ENCODE measurements at places on chromosomes 7 and 10.

DNA sequence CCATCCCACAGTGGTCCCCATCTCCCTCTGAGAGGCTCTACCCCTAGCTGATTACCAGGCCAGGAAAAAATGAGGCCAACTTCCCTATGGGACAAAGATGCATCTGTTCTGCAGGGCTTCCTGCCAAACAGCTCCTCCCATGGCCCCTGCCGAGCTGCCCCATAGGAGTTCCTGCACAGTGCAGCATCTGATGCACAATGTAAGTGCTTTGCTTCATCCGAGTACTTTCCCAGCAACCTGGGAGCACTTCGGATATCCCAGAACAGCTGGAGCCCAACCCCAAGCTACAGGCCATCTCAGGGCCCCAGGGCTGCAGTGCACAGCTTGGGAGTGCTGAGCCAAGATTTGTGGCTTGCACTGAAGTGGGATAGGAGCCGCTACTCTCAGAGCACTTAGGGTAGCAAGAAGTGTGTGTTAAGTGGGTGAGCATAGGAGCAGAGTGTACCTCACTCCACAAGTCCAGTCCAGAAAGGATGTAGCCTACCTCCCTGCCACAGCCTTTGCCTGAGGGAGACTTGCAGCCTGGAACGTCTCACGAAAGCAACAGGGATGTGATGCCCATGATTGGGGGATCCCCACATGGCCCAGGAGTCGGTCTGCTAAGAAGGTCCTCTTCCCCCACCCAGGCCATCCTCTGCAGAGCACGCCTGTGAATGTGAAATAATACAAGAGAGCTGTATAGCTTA, 209.6 kb upstream of the VWC2 start:
- DNase-seq = no peak

DNA sequence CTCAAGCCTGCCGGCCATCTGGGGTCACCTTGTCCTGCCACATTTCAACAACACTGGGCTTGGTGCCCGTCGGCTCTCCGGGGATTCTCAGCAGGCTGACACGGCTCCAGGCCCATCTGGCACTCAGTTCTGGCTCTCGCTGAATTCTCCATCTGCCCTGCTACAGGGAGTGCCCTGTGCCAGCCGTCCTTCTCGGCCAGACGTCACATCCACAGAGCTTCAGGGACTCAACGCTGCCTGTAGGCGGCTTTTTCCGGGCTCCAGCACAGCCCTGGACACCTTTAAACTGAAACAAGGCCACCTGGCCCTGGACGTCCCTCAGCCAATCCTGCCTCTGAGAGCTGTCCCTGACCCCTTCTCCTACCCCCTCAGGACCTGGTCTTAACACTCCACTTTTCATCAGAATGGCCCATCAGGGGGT, 43.0 kb downstream of the TMEM130 start:
- DNase-seq = no peak

- DNase-seq = no peak
Measured at GRCh38 chr7:119037941-119038340, 813.4 kb downstream of the ANKRD7 start.

DNA sequence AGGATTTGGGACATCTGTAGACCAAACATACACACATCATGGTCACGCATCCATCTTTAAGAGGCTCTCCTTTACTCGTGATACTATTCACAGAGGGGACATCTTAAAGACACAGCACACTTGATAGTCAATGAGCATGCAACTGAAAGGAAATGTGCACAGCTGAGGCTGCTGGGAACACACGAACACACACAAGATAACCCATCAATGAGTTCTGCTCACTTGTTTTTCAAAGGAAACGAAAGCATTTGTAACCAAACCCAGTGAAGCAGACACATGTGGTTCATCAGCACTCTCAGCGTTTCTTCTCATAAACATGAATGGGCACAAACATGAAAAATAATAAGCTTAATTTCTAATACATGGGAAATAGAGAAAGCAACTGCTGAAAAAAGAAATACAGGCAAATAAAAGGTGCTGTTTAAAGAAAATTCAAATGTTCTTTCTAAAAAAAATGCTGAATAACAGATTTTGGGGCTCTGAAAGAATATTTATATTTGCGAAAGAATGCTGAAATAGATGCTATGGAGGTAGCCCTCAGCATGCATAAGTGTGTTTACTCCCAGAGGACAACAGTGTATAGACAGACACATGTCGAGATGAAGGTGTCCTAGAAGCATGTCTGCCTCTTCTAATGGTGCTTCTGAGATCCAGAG, 59.7 kb upstream of the LAMB4 start:
- DNase-seq = no peak

DNA sequence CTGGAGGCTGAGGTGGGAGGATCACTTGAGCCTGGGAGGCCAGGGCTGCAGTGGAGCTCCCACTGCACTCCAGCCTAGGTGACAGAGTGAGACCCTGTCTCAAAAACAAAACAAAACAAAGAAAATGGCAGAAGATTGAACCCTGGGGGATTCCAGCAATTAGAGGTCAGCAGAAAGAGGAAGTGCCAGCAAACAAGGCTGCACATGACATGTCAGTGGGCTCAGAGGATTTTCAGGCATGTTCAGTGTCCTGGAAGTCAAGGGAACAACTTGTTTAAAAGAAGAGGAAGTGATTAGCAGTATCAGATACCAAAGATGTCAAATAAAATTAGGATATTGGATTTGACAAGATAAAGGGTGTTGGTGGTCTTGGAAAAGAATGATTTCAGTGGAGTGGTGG, 32.3 kb downstream of the RAB18 start:
- no peak for DNase-seq

DNA sequence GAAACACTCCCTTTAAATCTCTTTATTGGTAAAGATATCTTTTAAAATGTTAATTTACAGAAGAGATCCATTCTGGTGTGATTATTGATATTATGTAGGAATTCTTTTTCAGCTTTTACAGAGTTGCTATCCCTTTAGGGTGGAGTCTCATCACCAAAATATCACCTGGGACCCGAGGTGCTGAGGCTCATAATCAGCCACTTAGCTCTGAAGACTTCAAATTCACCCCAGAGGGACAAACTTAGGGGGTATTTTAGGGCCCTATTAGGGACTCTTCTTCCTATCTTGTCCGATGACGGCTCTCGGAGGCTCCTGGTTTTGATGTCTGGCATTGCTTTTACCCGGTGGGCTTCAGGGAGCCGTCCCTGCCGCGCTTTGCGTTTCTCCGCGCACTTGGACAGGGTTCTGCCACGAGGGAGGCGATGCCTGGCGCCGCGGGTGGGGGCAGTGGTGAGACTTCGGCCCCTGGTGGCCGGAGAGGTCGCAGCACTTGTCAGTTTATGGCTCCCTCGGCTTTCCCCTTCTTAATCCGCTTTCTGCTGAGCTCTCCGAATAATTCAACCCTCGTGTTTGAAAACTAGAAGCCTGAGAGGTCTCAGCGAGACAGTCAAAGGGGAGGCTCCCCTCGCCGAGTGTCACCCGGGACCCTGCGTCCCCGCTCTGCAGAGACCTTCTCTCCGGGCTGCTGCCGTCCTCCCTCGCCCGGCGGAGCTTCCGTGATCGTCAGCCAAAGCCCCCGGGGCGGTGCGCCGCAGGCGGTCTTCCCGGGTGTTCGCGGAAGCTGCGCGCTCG, 27.8 kb downstream of the RBM20 start:
- DNase-seq = no peak

- DNase-seq = no peak
Measured at GRCh38 chr7:35446091-35446490, 192.2 kb upstream of the TBX20 start.

- DNase-seq = no peak
Measured at GRCh38 chr7:128032605-128033235, 1.5 kb upstream of the LRRC4 start.

DNA sequence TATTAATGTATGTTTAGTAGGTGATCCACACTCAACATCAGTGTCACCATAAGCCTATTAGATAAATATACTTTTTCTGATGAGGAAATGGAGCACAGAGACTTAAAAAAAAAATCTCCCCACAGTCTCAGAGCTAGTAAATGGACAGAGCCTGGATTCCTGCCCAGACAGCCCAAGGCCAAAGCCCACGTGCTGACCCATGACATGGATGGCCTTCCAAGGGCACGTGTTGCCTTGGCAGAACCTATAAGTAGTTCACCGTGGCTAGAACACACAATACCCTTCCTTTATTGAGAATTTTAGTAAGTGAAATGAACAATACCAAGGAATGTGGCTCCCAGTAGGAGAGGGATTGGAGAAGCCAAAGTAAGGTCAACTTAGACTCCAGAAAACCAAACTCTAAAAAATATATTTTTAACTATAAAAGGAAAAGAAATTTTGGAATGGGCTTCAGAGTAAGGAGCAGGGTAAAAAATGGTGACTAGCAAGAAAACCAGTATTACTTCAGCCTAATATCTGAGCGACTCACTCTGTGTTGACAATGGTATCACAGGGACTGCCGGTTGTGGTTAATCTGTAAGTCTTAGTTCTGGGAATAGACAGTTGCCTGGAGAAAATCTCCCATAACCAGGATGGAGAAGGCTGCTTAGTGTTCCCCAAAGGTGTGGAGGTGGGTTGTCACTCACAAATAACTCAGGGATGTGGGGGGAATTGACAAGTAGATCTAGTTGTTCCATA, 223.0 kb downstream of the SORCS1 start:
- no peak for DNase-seq

DNA sequence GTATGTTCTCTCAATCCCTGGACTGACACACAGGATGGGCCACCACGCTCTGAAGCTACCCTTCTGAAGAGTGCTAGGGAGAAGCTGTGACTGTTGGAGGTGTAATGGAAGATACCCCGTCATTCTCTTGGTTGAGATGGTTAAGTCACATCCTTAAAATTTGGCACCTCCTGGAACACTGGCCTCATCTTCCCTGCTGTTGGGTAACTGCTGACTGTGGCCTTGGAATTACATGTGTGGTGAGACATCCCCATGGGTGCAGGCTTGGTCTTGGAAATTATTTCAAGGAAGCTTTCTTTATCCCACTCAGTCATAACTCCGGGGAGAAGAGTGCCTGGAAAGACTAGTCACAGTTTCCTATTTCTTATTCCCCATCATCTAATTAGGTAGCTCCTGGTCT, 62.0 kb downstream of the LRMDA start:
- no peak for DNase-seq

- no peak for DNase-seq
Measured at GRCh38 chr10:4707221-4707620, 118.8 kb upstream of the AKR1E2 start.

DNA sequence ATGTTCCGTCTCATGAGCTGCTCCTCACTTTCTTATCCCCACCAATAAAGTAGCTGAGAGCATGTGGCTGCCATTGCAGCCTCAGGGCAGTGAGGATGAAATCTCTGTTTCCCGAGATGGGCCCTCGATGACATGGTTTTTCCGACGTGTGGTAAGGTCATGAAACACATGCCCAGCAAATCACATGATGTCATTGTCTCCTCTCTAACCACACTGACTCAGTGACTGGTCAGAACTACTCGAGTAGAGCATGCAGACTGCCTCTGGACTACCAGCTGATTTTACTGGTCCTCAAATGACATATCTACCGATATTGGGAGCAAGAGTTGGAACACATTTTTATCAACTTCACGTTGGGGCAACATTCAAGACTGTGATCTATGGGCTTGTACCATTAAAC, 786.1 kb downstream of the CNTNAP2 start:
- DNase-seq = no peak

DNA sequence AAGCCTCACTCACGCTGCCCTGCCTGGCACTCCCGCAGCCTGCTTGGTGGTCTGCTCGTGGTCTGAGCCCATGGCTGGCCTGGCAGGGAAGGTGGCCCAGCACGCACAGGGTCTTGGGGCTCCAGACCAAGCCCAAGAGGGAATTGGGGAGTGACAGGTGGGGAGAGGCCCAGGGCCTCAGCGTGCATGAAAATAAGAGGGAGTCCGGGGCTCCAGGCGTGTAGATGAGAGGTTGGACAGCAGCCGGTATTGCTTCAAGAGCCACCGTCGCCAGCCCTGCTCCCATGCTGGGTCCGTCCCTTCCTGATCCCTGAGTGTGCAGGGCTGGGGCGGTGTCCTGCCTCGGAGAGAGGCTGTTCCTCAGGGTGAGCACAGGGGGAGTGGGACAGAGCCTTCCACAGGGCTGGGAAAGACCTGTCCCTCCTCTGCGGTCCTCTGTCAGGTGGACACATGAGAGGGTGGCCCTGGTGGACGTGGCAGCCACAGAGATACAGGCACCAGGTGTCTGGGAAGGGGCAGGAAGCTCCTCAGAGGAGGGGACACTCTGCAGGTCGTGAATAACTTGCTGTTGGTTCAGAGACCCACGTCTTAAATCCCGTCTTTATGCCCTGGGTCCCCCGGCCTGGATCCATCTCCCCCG, 113.1 kb downstream of the INPP5A start:
- DNase-seq = no peak

- no peak for DNase-seq
Measured at GRCh38 chr7:131076032-131076431, 251.6 kb upstream of the MKLN1 start.

All from epithelial cell of prostate (primary cell).